ENCODE measurements at places on chromosomes 13 and 19.

GRCh38 chr19:33484226-33484774 is 37.3 kb downstream of the PEPD start:
- no peak for DNase-seq

DNA sequence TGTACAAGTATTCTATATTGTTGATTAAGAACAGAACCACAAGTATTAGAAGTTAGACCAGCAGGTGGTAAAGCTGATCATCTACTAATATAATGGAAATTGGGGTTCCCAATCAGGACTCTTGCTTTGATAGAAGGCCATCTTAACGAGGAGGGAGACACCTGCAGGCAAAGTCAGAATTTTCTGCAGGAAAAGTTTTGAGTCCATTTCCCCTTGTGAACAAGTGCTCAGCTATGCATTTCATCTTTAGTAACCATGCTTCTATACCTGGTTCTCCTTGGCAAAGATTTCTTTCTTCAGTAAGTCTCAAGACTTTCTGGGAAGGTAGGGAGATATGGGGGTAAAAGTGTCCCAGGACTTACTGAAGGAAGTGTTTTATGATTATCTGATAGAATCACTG is 36.1 kb upstream of the USPL1 start:
- no peak for DNase-seq

DNA sequence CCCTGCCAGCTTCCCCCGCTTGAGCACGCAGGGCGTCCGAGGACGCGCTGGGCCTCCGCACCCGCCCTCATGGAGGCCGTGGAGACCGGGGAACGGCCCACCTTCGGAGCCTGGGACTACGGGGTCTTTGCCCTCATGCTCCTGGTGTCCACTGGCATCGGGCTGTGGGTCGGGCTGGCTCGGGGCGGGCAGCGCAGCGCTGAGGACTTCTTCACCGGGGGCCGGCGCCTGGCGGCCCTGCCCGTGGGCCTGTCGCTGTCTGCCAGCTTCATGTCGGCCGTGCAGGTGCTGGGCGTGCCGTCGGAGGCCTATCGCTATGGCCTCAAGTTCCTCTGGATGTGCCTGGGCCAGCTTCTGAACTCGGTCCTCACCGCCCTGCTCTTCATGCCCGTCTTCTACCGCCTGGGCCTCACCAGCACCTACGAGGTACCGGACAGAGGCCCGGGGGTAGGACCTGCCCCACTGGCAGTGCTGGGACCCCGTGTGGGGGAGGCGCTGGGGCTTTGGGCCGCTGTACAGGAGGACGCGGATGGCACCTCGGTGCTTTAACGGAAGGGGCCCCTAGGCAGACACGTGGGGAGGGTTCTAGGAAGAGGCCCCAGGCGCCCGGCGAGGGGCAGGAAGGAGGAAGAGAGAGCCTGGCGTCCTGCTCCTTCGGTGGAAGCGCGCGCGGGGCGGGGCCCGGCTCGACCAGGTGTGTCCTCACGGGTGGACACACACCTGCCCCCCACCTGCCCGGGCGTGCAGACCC is 681 bp downstream of the SLC5A5 start:
- no peak for DNase-seq

DNA sequence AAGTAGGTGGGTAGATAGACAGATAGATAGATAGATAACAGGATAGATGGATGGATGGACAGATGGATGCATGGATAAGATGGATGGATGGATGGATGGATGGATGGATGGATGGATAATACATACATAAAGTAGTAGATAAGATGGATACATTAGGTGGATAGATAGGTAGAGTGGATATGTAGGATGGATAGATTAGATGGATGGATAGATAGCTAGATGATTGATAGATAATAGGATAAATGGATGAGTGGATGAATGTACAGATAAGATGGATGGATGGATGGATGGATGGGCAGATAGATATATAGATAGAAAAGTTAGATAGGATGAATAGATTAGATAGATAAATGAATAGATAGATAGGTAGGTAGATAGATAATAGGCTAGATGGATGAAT is 2.1 kb downstream of the CYP4F3 start:
- DNase-seq = no peak

- no peak for DNase-seq
These were observed 17.5 kb upstream of the FFAR2 start for GRCh38 chr19:35430409-35431144.

DNA sequence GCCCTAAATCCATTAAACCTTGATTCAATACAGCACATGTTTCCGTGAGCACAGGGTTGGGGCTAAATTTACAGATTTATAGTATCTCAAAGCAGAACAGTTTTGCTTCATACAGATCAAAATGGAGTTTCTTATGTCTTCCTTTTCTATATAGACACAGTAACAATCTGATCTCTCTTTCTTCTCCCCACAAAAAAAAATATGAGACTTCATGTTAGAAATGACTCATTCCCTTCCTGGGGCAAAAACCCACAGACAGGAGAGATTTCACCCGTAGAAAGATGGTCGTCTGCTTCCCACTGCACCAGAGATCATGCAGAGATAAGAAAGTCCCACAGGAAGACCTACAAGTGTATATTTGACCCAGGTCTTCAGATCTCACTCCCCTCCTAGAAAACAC is 7.7 kb upstream of the ZNF611 start:
- DNase-seq = no peak

DNA sequence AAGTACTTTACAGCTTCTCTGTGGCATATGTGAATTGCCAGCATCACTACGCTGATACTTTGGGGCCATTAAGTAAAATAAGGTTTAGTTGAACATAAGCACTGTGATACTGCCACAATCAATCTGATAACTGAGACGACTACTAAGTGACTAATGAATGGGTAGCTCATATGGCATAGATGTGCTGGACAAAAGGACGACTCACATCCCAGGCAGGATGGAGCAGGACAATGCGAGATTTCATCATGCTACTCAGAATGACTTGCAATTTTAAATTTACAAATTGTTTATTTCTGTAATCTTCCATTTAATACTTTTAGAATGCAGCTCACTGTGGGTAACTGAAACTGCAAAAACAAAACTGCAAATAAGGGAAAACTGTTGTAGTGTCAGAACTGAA is 13.6 kb downstream of the CCDC122 start:
- DNase-seq = no peak

DNA sequence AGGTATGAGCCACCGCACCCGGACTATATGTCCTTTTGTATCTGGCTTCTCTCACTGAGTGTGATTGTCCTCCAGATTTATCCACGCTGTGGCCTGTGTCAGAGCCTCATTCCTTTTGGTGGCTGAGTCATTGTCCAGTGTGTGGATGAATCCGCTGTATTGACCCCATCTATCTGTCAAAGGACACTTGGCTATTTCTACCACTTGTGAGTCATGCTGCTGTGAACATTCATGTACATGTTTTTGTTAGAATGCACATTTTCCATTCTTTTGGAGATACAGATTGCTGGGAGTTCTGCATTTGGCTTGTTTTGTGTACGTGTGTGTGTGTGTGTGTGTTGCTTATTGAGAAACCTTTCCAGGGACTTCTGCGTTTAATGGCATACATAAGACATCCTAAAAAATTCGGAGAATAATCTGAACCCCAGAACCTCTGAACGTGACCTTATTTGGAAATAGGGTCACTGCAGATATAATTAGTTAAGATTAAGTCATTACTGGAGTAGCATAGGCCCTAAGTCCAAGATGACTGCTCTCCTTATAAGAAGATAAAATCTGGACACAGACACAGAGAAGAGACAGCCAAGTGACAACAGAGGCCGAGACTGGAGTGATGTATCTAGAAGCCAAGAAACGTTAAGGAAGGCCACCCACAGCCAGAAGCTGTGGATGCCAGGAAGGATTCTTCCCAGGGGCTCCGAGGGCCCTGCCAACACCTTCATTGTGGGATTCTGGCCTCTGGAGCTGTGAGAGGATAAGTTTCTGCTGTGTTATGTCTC is 4.9 kb upstream of the GIPC3 start:
- DNase-seq = no peak

DNA sequence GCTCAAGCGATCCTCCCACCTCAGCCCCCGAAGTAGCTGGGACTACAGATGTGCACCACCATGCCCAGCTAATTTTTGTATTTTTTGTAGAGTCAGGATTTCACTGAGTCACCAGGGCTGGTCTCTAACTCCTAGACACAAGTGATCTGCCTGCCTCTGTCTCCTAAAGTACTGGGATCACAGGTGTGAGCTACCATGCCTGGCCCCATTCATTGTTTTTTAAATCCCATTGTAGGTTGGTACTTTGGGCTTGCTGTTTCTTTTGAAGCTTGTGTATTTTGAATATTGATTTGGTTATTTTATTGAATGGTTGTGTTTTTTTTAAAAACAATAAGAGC is 26.7 kb downstream of the ZMYM2 start:
- no peak for DNase-seq

- no peak for DNase-seq
These were observed 2374.6 kb downstream of the PCDH9 start for GRCh38 chr13:64855506-64855905.

DNA sequence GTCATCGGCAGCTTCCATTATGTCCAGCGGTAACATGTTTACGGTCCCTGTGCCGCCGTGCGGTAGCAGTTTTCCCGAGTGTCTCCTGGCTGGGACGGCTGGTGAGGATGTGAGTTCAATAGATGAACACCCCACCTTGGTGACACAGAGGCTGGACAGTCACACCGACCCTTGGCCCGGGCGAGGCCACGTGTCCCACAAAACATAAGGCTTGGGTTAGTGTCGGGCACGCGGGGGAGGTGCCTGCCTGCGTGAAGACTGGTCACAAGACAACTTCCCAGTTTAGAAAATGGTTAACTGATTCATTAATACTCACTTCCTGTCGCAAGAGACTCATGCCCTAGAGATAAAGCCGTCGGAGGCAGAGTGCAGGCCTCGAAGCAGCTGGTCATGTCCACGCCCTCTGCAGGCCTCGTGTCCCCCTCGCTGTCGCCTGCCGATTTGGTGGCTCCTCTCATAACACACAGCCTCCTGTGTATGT is 17.2 kb downstream of the RASA3 start:
- DNase-seq = no peak

DNA sequence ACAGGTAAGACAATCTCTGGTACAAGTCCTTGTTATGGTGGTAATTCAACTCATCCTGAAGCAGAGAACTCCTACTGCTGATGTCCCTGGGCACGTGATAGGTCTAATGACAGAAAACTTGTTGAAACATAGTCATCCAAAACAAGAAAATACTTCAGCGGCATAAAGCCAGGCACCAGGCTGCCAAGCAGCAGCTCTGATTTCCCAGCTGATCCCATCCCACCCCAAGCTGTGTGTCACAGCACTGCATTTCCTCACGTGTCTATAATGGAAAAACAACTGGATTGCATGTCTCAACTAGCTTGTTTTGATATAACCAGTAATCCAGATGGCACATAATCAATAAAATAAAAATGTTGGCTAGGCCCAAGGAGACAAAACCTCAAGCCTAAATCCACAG is 64.8 kb downstream of the MIPEP start:
- DNase-seq = no peak

GRCh38 chr19:3125900-3126524 is 9.8 kb upstream of the GNA15 start:
- no peak for DNase-seq

DNA sequence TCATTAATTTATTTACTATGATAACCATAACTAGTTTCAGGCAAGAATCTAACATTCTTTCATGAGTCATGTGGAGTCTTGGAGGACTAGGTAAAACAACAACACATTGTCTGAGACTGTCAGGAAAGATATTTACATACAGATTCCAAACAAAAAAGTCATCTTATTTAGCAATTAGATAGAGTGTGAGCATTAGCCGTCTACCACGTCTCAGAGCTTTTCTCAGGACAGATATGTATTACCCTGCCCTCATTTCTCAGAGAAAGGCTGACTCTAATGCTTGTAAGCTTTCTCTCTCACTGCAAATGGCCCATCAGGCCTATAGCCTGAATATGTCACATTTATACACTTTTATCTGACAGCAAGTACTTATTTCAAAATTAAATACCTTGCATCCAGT is 312.1 kb upstream of the PCDH20 start:
- DNase-seq = no peak

DNA sequence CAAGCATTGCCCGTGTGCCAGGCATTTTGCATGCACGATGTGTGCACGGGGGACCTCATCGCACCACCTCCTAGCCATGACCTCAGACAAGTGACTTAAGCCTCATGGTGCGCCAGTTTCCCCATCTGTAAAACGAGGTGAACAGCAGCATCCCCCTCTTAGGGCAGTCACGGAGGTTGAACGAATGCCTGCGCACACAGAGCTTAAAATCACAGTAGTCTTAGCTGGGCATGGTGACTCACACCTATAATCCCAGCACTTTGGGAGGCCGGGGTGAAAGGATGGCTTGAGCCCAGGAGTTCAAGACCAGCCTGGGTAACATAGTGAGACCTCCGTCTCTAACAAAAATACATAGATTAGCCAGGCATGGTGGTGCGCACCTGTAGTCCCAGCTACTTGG is 48.6 kb downstream of the PIN1 start:
- no peak for DNase-seq

GRCh38 chr13:33918199-33918932 is 100.4 kb downstream of the RFC3 start:
- DNase-seq = no peak

- no peak for DNase-seq
These were observed 249.0 kb downstream of the DLEU7 start for GRCh38 chr13:50594276-50595051.

- no peak for DNase-seq
These were observed 14.0 kb upstream of the TMEM255B start for GRCh38 chr13:113745059-113745458.

GRCh38 chr13:22112956-22113745 is 442.3 kb downstream of the FGF9 start:
- DNase-seq = no peak

DNA sequence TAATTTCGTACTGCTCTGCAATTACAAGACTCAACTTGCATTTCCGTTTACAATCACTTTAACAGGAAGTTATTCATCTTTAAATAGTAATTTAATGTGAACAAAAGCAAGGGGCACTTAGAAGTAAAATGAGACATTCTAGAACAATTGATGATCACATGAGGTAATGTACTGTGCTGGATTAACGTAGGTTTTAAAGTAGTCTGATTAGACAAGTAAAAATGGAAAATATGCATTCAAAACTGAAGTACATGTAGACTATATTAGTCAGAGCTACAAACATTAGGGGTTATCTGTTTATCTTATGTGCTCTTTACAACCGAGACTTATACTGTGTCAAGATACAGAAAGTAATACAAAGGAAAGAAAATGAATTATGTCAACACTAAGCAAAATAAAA is 1528.0 kb downstream of the SLITRK5 start:
- DNase-seq = no peak

DNA sequence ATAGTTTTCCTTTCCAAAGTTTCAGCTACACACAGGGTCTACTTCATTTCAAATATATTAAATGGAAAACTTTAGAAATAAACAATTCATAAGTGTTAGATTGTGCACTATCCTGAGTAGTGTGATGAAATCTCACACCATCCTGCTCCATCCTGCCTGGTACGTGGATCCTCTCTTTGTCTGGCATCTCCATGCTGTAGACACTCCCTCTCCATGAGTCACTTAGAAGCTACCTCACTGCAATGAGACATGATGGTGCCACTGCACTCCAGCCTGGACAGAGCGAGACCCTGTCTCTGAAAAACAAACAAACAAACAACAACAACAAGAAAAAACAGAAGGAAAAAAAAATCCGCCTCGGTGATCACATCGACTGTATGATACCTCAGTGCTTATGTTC is 191.8 kb downstream of the PCCA start:
- DNase-seq = no peak

- DNase-seq = no peak
These were observed 1.6 kb upstream of the FCGBP start for GRCh38 chr19:39936020-39936419.

All from NCI-H524 treated with DMSO at 0.1 percent for 48 hours (cell line).